Vein endothelial cell (primary cell): ENCODE measurements at places on chromosomes 6 and 20. TPM values are rescaled to one million over a fixed set of nuclear protein-coding genes. Genes with fewer than 3 reads are reported as not detected.

Gene DCDC2
- total RNA-seq: not detected in 2 replicates

Gene TULP4
- 100 and 109 TPM in 2 replicates for total RNA-seq

Gene BICRAL
- total RNA-seq: 6.2 and 6.9 TPM in 2 replicates

Gene COL9A3
- 0.19 and 0.65 TPM in 2 replicates for total RNA-seq

Gene SPDEF
- not detected in 2 replicates for total RNA-seq

Gene GPR6
- not detected in 2 replicates for total RNA-seq

Gene FAM83D
- 16.0 and 25.8 TPM in 2 replicates for total RNA-seq

Gene NTSR1
- not detected in 2 replicates for total RNA-seq

Gene XKR7
- not detected in 2 replicates for total RNA-seq

Gene C2
- total RNA-seq: 0.65 TPM in 1 of 2 replicates, not detected in the other

Gene BMP5
- total RNA-seq: not detected in 2 replicates

Gene ITPA
- total RNA-seq: 24.2 and 33.8 TPM in 2 replicates

Gene SYNCRIP
- total RNA-seq: 71.2 and 127 TPM in 2 replicates

Gene CLVS2
- total RNA-seq: not detected in 2 replicates

Gene NOTCH4
- total RNA-seq: 53.6 and 68.6 TPM in 2 replicates

Gene DEFB132
- total RNA-seq: not detected in 2 replicates

Gene AGPAT4
- 10.8 and 11.0 TPM in 2 replicates for total RNA-seq

Gene DEFB114
- total RNA-seq: not detected in 2 replicates

Gene PNISR
- 48.7 and 70.4 TPM in 2 replicates for total RNA-seq

Gene SLC22A2
- not detected in 2 replicates for total RNA-seq

Gene DUSP15
- 0.19 and 0.65 TPM in 2 replicates for total RNA-seq

Gene ZNF334
- total RNA-seq: under 0.01 and 0.48 TPM in 2 replicates

Gene SLC26A8
- 0.38 TPM in 1 of 2 replicates, not detected in the other for total RNA-seq

Gene SLC22A3
- total RNA-seq: not detected in 2 replicates

Gene SMPD2
- total RNA-seq: 10.1 and 12.5 TPM in 2 replicates

Gene ENPP3
- total RNA-seq: 0.19 and 0.65 TPM in 2 replicates

Gene C20orf96
- 2.9 and 4.8 TPM in 2 replicates for total RNA-seq

Gene TUBE1
- 16.0 and 19.8 TPM in 2 replicates for total RNA-seq

Gene VWA7
- 0.10 and 0.65 TPM in 2 replicates for total RNA-seq

Gene PRL
- not detected in 2 replicates for total RNA-seq

Gene HNF4A
- total RNA-seq: not detected in 2 replicates
